ENCODE measurements at places on chromosomes 3 and 15. TPM values are rescaled to one million over a fixed set of nuclear protein-coding genes. Genes with fewer than 3 reads are reported as not detected.

The MESP2 gene
- 1.3 TPM for total RNA-seq

The PCSK6 gene
- not detected for total RNA-seq

The ZPLD1 gene
- total RNA-seq, result not detected

The LMAN1L gene
- not detected for total RNA-seq

The ROPN1 gene
- not detected for total RNA-seq

The PCCB gene
- 50.8 TPM for total RNA-seq

The CCR1 gene
- not detected for total RNA-seq

The LSAMP gene
- total RNA-seq, result 2.0 TPM

The ZNF502 gene
- 1.6 TPM for total RNA-seq

The EXD1 gene
- not detected for total RNA-seq

The TMEM266 gene
- total RNA-seq, result under 0.01 TPM

The ITIH1 gene
- not detected for total RNA-seq

The AHSG gene
- total RNA-seq, result not detected

The CHRNA5 gene
- 1.0 TPM for total RNA-seq

The SCN5A gene
- total RNA-seq, result 0.34 TPM

The AGBL1 gene
- total RNA-seq, result not detected

The CNTN6 gene
- not detected for total RNA-seq

The INKA1 gene
- total RNA-seq, result 2.5 TPM

The SHC4 gene
- total RNA-seq, result 0.67 TPM

The SYNPR gene
- total RNA-seq, result not detected

The RBM6 gene
- 24.7 TPM for total RNA-seq

The PLCL2 gene
- total RNA-seq, result 4.0 TPM

The COL6A5 gene
- total RNA-seq, result not detected

The CHRNA3 gene
- total RNA-seq, result not detected

The CLDN18 gene
- not detected for total RNA-seq

The FSIP1 gene
- total RNA-seq, result 0.17 TPM

The APOD gene
- total RNA-seq, result 1.0 TPM

The SCG3 gene
- not detected for total RNA-seq

The TBL1XR1 gene
- 59.5 TPM for total RNA-seq

The MSL2 gene
- total RNA-seq, result 6.1 TPM

The CCDC54 gene
- total RNA-seq, result not detected

The RTP3 gene
- total RNA-seq, result not detected

The ADAMTS7 gene
- total RNA-seq, result 5.0 TPM

The HHATL gene
- not detected for total RNA-seq

The FRMD4B gene
- 0.67 TPM for total RNA-seq

The SLC49A4 gene
- total RNA-seq, result 12.5 TPM

The ACKR2 gene
- total RNA-seq, result under 0.01 TPM

The ASB14 gene
- not detected for total RNA-seq

The PROS1 gene
- 8.6 TPM for total RNA-seq

Data from bronchus fibroblast of lung (primary cell).